ENCODE measurements at places on chromosomes 1 and 21.

GRCh38 chr1:230243583-230244353, 176.7 kb downstream of the GALNT2 start:
- no peak for DNase-seq

GRCh38 chr1:205309741-205310140, 11.8 kb downstream of the NUAK2 start:
- DNase-seq = no peak

DNA sequence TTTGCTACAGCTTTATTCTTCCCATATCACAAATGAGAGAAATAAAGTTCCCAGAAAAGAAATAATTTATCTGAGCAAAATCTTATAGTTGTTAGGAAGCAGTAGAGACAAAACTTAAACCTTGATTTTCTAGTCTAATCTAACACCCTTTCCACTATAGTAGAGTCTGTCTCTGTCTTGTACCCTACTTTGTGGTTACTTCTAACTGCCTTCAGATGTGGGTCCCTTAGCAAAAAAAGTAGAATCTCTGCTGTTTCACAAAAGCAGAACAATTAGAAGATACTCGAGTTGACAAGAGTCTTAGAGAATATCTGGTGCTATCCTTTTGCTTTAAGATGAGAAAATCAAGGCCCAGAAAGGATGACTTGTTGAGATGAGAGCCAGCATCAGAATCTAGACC, 48.1 kb upstream of the FGGY start:
- DNase-seq = no peak

GRCh38 chr1:165383067-165383466, 26.6 kb upstream of the LMX1A start:
- no peak for DNase-seq

GRCh38 chr1:11802616-11802972, 3.2 kb downstream of the MTHFR start:
- DNase-seq = no peak

GRCh38 chr1:24728982-24729381, 16.3 kb upstream of the CLIC4 start:
- DNase-seq = no peak

DNA sequence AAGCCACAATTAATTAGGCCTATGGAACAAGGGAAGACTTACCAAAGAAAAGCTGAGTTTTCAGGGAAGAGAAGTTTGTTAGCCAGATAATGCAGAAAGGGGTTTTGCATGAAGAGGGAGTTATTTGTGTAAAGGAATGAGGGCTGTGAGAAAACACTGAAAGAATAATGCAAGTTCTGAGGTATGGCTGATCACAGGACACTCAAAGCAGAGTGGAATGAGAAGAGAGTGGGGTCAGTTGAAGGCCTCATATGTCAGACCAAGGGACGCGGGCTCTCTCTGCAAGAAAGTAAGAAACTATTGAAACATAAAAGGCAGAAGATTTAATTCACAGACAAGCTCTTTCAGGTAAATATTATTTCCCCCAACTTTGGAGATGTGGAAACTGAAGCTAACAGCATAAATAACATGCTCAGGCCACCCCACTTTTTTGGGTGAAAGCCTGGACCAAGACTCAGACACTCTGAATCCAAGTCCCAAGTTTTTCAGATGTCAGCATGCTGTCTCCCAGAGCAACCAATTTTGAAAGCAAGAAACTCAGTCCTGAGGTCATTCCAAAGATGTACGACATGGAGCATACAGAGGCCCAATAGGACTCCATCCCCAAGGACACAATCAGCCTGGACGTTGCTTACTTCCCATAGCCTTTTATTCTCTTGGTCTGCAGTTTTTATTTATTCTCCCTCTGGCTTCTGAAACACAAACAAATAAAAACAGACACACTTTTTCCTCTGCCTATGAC, 47.3 kb upstream of the FGGY start:
- no peak for DNase-seq

- DNase-seq = no peak
These were observed 4.8 kb downstream of the FAM3B start for GRCh38 chr21:41321211-41321907.

GRCh38 chr1:108732398-108732797, 14.1 kb upstream of the STXBP3 start:
- no peak for DNase-seq

GRCh38 chr1:43274125-43274803, 4.5 kb downstream of the TMEM125 start:
- no peak for DNase-seq

GRCh38 chr1:153490272-153491051, 30.0 kb upstream of the S100A7 start:
- no peak for DNase-seq

DNA sequence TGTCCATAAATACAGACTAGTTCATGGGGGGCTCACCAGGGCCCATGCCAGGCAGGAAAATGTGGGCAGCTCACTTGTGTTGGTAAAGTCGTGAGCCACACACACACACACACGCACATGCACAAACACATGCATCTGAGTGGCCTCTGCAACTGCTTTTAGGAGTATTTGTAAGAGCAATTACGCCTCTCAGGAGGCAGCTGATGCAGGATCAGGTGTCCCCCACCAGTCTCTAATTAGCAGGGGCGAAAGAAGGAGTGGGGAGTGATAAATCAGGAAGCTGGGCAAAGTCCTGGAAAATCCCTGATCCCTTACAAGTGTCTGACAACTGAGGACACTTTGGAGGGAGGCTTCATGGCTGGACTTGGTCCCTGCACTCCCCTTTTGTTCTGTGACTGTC, 5.7 kb upstream of the IVL start:
- DNase-seq = no peak

DNA sequence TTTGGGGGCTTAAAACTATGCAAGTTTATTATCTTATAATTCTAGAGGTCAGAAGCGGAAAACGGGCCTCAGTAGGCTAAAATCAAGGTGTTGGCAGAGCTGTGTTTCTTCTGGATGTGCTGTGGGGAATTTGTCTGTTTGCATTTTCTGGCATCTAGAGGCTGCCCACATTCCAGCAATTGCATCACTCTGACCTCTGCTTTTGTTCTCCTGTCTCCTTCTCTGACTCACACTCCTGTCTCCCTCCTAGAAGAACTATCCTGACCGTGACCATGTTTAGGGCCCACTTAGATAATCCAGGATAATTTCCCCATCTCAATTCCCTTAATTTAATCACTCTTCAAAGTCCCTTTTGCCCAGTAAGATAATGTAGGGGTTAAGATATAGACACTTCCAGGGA, 127.4 kb upstream of the DEPDC1 start:
- DNase-seq = no peak

GRCh38 chr21:41536827-41537103, 28.8 kb upstream of the TMPRSS2 start:
- no peak for DNase-seq

GRCh38 chr1:62407398-62408009, 29.3 kb upstream of the USP1 start:
- peak; percentile 9 for DNase-seq

GRCh38 chr1:201808633-201808990, 20.3 kb upstream of the IPO9 start:
- no peak for DNase-seq

- no peak for DNase-seq
These were observed 814.4 kb upstream of the RGS18 start for GRCh38 chr1:191343816-191344215.

DNA sequence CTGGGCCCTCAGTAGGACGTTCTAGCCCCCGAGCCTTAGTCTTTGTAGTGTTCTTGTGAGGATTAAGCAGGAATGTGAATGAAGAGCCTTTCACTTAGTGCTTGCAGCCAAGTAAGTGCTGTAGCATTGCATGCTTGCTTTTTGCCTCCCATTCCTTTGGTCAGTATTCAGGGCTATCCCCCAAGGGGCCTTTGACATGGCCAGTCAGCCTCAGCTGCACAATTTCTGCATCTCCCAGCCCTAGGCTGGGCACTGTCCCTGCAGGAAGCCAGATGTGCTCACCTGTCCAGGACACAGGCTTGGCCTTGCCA, 30.5 kb downstream of the SOX13 start:
- no peak for DNase-seq

DNA sequence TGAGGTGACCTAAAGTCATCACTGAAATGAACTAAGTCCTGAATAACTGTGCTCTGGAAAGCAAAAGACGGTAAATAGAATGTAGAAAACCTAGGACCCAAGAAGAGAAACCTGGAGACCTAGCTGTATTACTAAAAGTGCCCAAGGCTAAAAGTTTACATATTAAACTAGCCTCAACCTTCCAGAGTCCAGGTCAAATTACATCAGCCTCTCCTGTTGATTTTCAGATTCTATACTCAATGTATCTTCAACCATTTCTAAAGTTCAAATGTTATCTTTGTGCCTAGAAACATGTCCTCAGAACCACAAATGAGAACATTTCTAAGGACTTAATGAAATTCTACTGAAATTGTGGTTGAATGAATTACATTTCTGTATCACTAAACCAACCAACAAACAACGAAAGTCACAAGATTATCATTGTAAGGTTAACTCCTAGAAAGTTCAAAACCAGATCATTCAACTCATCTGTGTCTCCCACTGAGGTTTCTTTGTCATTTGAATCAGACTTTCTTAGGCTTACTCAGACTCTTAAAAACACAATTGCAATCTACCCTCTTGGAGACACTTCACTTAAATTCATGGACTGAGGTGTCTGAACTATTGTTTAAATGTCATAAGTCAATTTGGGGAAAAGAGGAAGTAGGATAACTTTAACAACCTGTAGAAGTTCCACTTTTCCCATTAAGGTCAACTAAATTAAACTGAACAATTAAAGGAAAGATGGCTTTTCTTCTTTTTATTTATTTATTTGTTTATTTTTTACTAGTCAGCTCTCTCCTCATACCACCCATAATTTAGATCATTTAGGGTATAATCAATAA, 207.7 kb downstream of the BARHL2 start:
- DNase-seq = no peak

GRCh38 chr21:36549470-36549869, 69.5 kb upstream of the CLDN14 start:
- DNase-seq = no peak

DNA sequence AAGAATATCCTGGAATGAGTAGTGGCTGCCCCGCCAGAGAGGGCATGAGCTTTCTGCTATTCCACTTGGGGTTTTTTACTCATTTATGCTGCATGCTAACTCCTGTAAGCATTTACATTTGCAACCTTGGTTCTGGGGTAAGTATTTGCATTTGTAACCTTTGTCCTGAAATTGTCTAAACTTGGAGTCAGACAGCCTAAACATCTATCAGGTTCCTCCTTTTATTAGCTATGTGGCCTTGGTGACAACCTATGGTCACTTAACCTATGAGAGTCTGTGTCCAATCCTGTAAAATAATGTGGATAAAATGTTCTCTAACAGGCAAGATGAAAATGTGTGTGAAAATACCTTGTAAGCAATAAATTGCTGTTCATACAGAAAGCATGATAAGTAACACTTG, 8.9 kb upstream of the ZMYM4 start:
- DNase-seq = no peak

GRCh38 chr1:204683284-204684205, 2.0 kb downstream of the LRRN2 start:
- no peak for DNase-seq

DNA sequence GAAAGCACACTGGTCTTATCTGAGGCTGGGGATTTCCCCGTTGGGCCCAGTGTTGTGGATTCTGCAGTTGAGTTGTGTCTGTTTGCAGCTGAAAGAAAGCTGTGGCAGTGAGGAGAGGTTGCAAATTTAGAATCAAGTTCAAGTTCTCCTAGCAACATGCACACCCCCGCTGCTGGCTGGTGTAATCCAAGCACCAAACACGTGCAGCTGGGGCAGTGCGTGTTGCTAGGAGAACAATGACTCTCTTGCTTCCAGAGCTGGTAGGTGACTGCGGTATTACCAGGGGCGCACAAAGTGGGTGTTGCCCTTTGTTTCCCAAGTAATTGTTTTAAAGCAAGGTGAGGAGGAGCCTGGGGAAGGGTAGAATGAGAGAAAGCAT, 91.5 kb downstream of the IER5 start:
- no peak for DNase-seq

- no peak for DNase-seq
These were observed 67.4 kb downstream of the KCNJ6 start for GRCh38 chr21:37848721-37849490.

DNA sequence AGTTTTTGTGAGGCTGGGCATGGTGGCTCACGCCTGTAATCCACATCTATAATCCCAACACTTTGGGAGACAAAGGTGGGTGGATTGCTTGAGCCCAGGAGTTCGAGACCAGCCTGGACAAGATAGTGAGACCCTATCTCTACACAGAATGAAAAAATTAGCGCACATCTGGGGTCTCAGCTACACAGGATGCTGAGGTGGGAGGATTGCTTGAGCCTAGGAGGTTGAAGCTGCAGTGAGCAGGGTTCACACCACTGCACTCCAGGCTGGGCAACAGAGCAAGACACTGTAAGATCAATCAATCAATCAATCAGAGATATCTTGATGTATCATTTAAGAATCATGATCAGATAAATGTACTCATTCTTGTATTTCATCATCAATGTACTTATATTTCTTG, 7.1 kb downstream of the ZYG11B start:
- DNase-seq = no peak

GRCh38 chr21:44455524-44456213, 359 bp downstream of the LRRC3 start:
- no peak for DNase-seq

DNA sequence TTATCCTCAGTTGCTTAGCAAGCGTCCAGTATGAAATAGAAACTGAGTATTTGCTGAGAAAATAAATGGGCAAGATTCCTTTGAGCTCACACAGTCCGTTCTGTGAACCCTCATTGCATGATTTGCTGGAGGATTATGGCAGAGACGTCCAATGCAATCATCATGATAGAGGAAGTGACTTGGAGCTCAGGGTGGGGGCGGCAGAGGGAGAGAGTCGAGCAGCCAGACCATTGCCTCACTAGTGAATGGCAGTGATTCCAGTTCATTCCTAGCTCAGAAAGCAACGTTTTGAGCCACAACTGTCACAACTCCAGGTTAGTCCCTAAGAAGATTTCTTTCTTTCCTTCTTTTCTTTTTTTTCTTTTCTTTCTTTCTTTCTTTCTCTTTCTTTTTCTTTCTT, 27.5 kb upstream of the COL9A2 start:
- no peak for DNase-seq

- DNase-seq = no peak
These were observed 166.5 kb downstream of the TPR start for GRCh38 chr1:186208405-186209129.

- no peak for DNase-seq
These were observed 28.3 kb downstream of the KIRREL1 start for GRCh38 chr1:158021721-158022120.

Measured in NCI-H1048 (cell line).